ENCODE measurements at places on chromosomes 2 and 18. TPM values are rescaled to one million over a fixed set of nuclear protein-coding genes. Genes with fewer than 3 reads are reported as not detected.

GAL3ST2 gene
- total RNA-seq: 0.47 TPM

DQX1 gene
- total RNA-seq: 1.4 TPM

RBMS1 gene
- total RNA-seq: 137 TPM

PRKAG3 gene
- not detected for total RNA-seq

IHH gene
- total RNA-seq: not detected

ATP8B1 gene
- 171 TPM for total RNA-seq
